Caudate nucleus (tissue), 63 donors: ENCODE measurements at places on chromosomes 5 and 9.

DNA sequence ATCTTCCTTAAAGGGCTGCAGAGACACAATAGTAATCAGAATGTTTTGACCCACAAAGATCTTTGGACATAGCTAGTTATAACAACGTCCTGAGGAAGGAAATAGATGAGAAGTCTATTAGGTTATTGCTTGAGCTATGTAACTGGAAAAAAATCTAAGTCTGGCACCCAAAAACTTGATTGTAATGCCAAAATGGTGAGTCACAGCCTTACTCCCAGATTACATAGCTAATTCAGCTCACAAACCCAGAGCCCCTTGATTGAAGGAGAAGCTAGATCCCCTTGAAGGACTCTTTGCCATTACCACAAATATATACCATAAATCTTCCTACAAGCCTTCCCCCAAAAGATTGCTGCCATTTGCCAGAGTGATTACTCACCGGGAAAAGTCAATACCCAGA, 341.8 kb upstream of the KIF2A start:
- no peak for DNase-seq

GRCh38 chr5:89546657-89547056, 663.7 kb upstream of the MEF2C start:
- DNase-seq: no peak

DNA sequence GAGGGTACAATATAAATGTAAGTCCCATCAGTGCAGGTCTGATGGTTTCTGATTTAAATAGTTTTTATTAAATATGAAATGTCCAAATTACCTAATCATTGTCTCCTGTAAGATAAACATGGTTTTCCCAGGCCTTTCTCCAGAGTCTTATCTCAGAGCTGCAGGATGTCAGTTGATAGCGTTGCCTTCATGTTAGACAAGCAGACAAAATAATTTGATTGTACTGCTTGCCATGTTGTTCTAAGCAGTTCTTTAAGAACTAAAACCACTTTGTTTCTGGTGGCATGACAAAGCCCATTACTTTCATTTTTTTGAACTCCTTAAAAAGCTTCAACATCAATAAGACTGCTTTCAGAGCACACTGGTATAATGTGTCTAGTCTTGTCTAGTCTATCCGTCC, 1073.5 kb downstream of the MAT2B start:
- DNase-seq: no peak

- no peak for DNase-seq
Observed at GRCh38 chr9:85716031-85716877, 25.5 kb downstream of the AGTPBP1 start.

- DNase-seq: no peak
Observed at GRCh38 chr5:17665836-17666235, 31.6 kb downstream of the TAF11L14 start.
